ENCODE measurements at places on chromosomes 3 and 15. TPM values are rescaled to one million over a fixed set of nuclear protein-coding genes. Genes with fewer than 3 reads are reported as not detected.

DNA sequence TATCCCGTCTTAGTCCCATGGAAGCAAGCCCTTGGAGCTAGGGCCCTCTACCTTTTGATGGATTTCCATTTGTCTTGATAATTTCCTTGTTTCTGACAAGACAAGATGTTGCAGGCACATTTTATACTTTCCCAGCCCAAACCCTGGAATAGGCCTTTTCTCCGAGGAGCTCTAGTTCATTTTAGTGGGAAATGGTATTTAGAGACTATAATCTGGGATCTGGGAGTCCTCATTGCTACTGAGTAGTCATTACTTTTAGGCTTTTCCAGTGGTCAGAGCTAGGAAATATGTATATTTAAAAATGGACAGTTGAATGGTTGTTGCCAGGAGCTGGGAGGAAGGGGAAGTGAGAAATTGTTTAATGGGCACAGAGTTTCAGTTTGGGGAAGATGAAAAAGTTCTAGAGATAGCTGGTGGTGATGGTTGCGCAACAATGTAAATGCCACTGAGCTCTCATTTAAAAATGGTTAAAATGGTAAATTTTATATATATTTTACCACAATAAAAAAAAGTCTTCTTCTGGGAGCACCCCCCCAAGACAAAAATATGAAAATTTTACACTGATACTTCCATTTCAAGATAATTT, 31.6 kb downstream of the MLH1 start:
- no peak for DNase-seq

DNA sequence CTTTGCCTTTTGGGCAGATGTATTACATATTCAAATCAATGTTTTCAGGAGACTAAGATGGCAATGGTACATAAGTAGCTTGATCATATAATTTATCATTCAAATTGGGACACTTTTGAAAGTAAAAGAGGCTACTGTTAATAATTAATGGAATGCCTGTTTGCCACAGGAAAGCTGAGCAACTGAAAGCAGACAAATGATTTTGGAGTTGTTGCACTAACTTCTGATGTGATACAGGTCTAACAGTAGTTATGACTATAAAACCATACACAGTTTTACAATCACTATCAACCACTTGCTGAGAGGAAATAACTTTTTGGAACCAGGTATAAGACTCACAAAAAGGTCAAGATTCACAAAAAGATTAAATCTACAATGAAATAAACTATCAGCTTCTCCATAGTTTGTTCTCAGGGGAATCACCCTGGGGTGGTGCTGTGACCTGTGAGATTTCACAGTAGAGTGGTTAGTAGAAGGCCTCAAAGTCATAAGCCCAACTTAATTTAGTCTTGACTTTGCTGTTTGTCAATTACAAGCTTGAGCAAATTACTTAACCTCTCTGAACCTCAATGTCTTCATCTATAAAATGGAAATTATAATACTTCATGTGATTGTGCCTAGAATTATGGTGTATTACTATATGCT, 42.7 kb downstream of the HHLA2 start:
- no peak for DNase-seq

DNA sequence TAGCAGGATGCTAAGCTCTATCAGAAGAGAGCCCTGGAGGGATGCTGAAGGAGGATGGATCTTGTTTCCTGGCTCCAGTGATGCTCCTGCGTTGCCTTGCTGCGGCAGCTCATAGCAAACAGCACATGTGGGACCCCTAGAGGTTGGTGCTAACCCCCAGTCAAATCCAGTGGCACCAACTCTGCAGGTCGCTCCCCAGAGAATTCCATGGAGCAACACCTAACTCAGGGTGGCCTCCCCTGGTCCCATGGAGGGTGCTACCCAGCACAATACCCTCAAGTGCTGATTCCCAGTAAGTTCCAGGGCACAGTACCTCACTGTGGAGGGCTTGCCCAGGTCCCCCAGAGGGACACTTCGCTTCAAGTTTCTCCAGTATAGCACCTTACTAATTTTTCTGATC, 231.2 kb downstream of the NEK10 start:
- no peak for DNase-seq

DNA sequence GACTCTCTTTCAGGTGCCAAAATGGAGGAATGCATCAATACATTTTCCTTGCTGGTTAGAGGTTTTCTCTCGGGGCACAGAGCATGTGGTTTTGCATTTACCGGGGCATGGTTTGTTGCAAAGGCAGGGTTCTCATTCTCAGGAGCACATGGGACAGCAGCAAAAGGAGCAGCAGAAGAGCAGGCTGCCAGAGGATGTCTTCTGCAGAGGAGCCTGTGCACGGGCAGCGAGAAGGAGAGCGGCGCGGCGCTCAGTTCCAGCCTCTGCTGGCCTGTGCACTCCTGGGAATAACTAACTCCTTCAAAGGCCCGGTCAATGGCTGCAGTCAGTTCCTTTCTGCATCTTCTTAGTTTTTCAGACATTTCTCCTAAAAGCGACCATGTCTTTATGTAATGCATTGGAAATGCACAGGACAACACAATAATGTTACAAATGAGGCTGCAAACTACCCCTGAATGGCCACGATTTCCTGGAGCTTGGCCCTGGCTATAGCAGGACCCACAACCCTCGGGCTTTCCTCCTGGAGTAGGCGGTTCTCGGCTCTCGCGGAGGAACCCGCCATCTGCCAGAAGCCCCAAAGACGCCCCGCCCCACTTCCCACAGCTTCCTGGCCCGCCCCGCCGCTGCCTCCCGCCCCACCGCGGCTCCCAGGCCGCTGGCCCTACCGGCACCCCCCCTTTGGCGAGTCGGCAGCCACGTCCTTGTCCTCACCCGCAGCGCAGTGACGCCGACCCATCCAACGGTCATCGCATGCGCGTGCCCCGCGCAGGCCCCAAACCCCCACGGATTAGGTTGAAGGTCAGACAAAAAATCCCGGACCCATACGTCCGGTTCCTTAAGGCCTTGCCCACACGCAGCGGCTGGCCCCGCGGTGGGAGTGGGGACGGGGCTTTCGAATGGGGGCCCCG, at the start of gene C3orf62:
C3orf62 (minus strand) TSS at position 758 of the 908 bp plus-strand sequence; CDS start at position 398, 360 bp downstream.
- peak; percentile 94 for DNase-seq

DPPA2 gene
- total RNA-seq, result not detected

DNA sequence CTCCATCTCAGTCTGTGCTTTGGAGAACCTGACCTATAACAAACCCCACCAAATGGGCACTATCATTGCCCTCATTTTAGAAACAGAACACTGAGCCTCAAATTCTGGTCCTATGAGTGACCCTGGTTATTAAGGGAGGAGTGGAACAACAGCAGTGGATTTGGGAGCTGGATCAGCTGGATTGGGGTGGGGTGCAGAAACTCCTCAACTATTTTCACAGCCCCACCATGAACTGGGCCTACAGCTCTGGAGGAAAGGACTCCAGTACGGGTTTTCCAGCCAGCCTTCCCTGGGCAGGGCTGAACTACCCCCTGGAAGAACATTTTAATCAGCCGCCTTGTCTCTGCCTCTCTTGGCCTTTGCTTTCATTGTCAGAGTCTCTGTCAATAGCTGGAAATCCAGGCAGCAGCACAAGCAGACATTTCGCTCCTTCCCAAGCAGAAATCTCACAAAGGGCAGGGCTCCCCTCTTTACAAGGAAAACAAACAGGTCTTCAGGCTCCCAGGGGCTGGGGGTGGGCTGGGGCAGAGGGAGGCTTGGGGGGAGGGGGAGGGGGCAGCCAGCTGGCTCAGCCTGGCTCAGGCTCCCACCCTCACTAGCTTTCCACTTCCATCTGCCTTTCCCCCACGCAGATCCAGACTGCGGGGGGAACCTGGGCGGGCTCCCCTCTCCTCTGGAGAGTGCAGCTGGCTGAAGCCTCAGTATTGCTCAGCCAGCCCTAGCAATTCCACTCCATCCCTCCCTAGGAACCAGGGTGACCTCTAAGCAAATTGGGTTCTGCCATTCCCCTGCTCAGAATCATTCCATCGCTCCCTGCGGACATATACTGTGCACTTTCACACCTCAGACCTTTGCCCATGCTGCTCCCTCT, 13.7 kb upstream of the TLE3 start:
- peak; percentile 67 for DNase-seq

DNA sequence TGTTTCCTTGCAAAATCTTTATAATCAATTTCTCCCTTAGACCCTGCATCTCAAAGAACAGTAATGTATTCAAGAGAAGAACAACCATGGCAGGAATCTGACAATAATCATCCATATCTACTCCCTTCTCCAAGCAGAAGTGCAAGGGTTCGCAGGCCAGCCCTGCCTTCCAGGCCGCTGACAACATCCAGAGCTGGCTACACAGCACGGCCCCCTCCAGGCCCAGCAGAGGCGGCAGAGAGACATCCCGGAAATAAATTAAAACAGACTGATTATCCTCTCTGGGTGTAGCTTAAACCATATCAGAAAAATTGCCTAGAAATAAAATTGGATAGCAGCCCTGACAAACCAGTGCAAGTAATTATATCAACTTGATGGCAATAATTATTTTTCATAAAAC, 223.3 kb downstream of the FAM43A start:
- DNase-seq, result peak; percentile 44

DNA sequence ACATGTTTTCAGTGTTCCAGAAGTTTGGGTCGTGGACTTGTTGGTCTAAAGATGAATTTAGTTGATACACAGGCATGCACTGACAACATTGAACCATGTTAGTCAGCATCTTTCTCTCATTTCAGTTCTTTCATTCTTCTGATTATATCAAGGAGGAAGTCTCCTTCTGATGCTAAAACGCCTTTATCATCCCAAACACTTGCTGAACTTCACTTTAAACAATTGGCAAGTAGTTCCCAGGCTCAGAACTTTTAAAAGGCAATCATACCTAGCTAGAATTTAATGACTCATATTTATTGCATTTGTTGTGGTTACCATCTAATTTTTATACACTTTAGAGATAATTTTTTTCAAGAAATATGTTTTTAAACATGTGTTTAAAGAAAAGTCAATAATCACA, 15.9 kb downstream of the LMCD1 start:
- no peak for DNase-seq

- DNase-seq, result no peak
Measured at GRCh38 chr15:65289261-65289854, 2.7 kb upstream of the PARP16 start.

DNA sequence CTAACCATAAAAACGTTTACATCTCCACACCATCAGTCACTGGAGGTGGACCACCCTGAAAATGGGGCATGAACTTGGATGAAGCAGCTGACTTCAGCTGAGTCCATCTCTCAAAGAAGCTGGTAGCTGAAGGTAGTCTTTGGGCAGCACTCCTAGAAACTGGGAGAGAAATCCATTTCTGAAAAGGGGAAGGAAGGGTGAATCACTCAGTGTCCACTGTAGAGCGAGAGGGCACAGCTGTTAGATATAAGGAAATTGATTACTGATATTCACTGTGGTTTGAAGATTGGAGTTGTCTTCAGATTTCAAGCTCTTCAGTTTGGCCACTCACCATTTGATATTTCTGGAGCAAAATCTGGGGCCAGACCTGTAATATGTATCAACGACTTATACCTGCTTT, 499.0 kb upstream of the UBE2E2 start:
- no peak for DNase-seq

DNA sequence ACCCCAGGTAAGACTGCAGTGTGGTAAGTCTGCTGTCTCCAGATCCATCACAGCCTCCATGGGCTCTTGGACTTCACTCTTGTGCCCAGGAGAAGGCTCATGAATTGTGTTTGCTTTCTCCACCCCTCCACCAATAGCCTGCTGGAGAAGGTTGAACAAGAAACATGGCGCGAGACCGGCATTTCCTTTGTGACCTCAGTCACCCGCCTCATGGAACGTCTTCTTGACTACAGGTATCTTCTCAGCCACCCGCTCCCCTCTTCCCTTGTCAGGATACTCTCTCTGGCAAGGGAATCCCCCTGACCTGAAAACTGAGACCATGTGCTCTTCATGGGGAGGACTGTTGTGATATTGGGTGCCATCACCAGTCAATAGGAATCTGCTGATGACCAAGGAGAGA, 52.1 kb upstream of the MANF start:
- DNase-seq, result no peak

DNA sequence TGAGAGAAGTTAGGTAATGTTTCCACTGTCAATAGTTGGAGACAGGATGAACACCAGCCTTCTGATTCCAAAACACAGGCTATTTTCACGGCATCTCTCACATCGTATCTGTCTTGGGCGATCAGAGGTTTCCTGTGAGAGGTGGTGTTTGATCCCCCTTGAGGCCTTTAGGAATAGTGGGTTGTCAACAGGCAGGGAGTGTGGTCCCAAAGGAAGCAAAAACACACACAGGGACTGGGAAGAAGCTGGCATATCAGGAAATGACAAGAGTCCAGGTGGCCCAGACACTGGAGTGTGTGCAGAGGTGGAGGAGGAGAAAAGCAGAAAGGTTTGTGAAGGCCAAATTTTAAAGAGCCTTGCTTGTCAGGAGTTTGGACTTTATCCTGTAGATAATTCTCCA, 6.6 kb upstream of the MAGEF1 start:
- no peak for DNase-seq

DNA sequence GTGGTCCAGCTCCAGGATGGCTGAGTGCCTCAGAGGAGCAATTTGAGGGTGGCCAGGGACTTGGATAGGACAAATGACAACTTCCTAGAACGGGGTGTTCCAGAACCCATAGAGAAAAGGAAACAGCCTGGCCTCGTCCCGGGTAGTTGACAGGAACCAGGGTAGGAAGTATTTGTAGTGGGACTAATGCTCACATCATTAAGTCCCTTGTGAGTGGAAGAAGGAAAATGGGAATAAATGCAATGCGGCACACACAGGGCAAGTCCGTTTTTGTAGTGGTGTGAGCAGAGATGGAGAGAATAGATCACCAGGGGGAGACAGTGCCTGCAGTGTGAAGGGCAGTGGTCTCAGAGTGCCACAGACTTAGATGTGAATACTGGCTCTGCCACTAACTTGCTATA, 19.6 kb downstream of the TIMP4 start:
- no peak for DNase-seq
